ENCODE measurements at places on chromosomes 4 and X.

DNA sequence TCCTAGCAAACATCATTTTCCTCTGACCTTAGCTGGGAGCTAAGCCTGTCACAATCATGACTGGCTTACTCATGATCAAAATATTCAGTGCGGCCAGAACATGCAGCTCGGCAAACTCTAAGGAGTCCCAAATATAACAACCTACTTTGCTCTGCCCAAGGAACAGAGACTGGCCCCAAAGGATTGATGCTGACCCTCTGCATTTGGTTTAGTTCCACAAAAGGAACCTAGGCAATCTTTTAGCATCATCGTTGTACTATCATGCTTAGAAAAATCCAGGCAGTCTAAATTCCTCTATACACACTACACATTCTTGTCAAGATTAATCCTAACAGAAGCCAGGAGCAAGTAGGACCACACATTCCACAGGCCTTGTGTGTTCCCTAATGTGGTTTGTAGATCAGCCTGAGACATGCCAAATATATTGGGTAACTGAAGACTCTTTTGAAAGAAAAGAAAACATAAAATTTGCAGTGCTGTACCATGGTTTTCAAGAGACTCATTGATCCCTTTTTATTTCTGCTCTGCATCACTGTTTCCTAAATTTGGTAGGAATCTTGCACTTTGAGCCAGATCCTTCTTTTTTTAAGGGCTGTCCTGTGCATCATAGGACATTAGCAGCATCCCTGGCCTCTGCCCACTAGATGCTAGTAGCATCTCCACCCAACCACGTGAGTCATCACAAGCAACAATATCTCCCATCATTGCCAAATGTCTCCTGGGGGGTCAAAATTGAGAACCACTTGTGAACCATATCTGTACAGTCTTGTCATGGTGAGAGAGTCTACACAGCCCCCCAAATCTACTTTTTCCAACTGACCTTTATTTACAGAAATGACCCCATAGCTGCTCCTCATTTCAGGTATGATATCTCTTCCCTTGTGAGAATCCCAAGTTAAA is 17.6 kb upstream of the CC2D2A start:
- peak; percentile 69 for DNase-seq

- peak; percentile 36 for DNase-seq
Observed at GRCh38 chrX:46165411-46165810, 379.8 kb downstream of the ZNF674 start.

DNA sequence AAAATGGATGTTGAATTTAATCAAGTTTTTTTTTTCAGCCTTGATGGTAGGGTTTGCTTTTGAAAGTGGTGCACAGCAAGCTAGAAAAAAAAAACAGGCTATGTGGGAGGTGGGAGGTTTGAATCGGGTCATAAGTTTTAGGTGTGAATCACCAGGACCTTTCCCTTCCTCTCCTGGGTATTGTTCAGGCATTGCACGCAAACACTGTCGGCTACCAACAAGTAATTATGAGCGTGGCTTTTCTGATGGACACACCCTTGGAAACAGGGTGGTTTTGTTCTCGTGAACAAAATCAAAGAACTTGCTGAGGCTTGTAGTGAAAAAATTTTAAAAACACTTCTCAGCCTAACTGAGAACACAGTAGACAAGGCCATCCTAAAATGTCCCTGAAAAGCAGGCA is 18.1 kb downstream of the PIR start:
- DNase-seq, result peak; percentile 70

DNA sequence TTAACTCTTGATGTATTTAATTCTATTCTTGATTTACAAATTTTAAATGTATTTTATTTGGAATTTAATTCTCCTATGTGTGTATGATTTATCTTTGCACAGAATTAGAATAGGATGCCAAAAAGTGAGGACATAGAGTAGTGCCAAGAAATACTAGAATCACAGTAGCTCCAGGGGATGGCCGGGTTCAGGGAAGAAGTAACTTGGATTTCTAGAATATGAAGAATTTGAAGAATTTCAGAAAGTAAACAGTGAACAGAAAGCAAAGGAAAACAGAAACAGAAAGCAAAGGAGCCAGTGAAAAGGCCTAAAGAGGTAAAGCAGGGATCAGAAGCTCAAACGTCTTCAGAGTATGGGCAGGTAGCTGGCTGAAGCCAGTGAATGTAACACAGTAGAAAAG is 1187.6 kb downstream of the RPA4 start:
- peak; percentile 2 for DNase-seq

- DNase-seq, result no peak
Observed at GRCh38 chr4:25723409-25723808, 67.8 kb downstream of the SLC34A2 start.

GRCh38 chr4:52915191-52915590 is 53.1 kb downstream of the RASL11B start:
- DNase-seq, result no peak

GRCh38 chr4:89906777-89907521 is 12.3 kb downstream of the MMRN1 start:
- no peak for DNase-seq

GRCh38 chrX:31093639-31093975 is 21.8 kb upstream of the FTHL17 start:
- no peak for DNase-seq

DNA sequence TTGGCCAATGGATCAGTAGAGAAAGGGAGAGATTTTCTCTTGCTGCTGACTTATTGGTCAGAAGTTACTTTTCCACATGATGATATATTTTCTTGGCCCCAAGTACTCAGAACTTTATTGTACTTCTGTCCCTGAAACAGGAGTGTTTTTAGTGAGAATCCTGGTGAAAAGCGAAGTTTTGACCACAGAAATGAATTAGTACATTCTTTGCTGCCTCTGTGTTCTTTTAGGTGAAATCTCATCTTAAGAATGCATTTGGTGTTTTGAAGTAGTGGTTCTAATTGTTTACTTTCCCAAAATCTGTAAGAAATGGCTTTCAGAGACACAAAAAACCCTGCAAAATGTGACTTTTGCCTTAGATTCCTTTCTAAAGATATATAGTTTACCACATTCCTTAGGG is 240.4 kb downstream of the FRMPD4 start:
- no peak for DNase-seq

GRCh38 chr4:12126474-12126873 is 697.8 kb upstream of the HS3ST1 start:
- no peak for DNase-seq

DNA sequence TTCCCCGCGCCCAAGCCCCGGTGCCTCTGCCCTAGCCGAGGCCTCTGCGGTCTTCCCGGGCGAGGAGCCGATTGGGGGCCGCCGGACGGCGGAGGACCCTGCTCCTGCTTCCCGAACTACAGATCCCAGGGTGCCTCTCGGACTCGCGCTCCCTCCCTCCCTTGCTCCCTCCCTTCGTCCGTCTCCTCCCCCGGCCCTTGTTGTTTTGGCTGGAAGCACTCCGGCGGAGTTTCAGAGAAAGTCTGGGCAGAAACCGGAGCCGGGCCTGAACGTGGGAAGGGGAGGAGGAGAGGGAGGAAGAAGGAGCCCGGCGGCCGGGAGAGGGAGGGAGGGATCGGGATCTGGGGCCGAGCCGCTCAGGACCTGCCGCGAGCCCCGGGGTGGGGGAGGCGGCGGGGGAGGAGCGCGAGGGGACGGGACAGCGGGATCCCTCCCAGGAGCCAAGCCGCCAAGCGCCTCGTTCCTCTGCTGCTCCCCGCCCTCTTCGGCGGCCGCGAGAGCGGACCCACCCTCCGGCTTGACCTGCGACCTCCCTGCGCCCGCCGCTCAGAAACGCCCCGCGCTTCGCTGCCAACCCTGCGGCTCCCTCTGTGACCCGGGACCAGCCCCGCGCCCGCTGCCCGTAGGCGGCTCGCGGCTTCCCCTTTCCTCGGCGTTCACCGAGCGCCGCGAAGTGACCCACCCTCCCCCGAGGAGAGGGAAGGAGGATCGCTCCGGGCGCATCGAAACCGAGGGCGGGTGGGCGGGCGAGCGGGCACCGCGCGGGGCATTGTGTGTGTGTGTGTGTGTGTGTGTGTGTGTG is 496 bp upstream of the GAB1 start:
- DNase-seq, result peak; percentile 74

- DNase-seq, result no peak
Observed at GRCh38 chr4:71487344-71487920, 148.6 kb downstream of the SLC4A4 start.

DNA sequence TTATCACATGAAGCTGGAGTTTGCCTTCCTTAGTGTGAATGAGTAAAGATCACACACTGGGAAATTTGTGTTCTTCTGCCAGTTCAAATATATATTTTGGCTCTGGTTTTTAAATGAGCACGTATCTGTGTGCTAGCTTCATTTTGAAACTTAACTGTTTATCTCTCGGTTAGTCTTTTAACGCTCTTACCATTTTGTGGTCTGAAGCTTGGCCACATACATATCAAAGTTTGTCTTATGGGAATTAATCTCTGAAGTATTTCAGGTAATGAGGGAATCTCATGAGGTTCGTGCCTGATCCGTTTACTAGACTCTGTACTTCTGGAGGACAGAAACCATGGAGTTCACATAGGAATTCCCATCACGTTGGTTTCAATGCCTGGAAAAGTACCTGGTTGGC is 13.8 kb downstream of the ATP10D start:
- no peak for DNase-seq

DNA sequence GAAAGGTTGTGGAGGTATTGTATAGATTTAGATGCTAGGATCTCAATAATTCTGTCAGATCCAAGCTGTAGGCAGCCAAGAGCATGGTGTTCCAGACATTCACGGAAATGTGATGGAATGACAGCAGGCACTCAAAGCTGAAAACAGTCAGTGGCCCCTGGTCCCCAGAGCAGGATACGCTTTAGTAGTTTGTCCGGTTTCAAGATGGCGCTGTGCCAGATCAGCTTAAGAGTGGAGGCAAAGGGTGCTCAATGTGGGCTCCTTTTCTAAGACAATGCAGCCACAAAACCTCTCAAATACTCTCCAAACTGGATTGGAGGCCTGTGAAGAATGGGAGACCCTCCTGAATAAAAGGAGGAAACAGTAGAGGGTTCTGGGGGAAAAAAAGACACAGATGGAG is 291.2 kb upstream of the HS3ST1 start:
- DNase-seq, result no peak

DNA sequence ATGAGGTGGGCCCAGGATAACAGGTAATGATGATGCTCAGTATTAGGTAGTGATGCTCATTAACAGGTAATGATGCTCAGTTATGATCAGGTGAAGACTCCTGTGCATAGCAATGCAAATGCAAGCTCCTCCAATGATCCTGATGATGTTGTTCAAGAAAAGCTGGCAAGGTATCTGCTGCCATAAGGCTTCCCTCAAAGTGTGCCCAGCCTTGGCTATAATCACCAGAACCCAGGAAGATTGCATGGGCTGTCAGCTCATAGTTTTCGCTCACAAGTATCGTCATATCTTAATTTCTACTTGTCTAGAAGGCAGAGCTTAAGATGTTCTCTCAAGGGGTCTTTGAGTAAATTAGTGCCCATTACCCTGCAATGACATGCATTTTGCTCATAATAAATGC is 366.2 kb upstream of the CLNK start:
- no peak for DNase-seq

GRCh38 chr4:145815626-145816025 is 123.0 kb downstream of the ZNF827 start:
- DNase-seq, result no peak

DNA sequence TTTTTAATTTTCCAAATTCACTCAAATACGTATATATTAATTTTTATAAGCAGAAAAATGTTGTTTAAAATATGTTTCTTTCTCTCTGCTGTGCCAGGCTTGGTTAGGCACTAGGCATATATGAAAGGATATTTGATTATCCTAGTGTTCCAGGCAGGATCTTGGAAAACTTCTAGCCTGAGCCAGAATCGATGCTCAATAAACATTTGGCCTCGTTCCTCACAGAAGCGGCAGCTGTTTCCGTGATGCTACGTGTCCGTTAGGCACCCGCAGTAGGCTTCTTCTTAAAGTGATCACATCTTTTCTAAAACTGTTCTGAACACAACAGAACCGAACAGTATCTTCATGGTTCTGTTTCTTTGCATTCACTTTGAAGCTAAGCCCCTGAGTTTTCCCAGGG is 50.1 kb upstream of the CRMP1 start:
- DNase-seq, result no peak

GRCh38 chrX:15977644-15978043 is 123.0 kb upstream of the AP1S2 start:
- no peak for DNase-seq

DNA sequence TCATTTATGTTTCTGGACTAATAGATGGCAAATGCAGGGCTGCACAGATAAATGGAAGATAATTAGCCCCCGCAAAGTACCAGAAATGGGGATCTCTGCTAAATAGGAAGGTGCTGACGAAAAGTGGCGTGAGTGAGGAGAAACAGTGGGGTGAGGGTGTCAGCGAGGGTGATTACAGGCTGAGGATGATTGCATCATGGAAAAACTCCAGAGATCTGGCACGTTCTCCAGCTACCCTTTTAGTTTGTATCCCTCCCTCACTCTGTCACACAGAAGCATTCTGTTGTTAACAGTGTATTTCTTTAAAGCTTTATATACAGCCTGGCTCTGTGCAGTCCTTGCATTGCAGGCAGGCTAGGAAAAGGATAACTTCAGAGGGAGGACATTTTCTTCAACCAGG is 309.6 kb upstream of the DDX53 start:
- DNase-seq, result no peak

- no peak for DNase-seq
Observed at GRCh38 chr4:152981842-152982241, 45.7 kb downstream of the FHDC1 start.

DNA sequence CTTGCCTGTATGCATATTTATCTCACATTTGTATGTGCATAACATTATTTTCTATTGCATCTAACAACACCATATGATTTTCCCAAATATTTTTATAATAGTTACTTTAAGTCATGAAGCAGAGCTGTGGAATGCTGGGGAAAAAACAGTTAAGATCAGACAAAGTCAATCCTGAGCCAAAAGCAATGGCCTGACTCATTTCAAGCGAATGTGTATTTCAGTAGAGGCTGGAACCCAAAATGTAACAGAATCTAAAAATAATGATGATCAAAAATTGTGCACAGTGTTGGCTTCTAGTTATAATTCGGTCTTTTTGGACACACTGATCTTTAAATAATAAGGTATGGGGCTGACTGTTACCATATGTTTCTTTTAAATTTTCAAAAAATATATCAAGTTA is 516.2 kb upstream of the ADGRL3 start:
- peak; percentile 66 for DNase-seq

- no peak for DNase-seq
Observed at GRCh38 chr4:39823191-39823590, 125.3 kb downstream of the UBE2K start.

GRCh38 chr4:87321888-87322287 is 794 bp downstream of the HSD17B13 start:
- no peak for DNase-seq

DNA sequence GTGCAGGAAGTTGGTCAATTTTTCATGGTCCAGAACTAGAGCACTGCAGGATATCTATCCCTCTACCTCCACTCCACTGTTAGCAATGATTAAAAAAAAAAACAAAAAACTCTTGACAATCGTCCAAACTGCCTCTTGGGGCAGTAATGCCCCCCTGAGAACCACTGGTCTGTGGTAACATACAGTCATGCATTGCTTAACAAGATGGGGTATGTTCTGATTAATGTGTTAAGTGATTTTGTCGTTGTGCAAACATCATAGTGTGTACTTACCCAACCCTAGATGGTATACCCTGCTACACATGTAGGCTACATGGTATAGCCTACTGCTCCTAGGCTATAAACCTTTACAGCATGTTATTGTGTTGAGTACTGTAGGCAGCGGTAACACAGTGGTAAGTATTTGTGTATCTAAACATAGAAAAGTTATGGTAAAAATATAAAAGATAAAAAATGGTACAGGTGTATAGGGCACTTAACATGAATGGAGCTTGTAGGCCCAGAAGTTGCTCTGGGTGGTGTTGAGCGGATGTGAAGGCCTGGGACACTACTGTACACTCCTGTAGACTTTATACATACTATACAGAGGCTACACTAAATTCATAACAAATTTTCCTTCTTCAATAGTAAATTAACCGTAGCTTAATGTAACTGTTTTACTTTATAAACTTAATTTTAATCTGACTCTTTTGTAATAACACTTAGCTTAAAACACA is 34.1 kb downstream of the ART3 start:
- DNase-seq, result peak; percentile 27

All from PC-3 (cell line).